ENCODE measurements at places on chromosomes 3 and 15.

GRCh38 chr15:44790215-44790614, 53.9 kb downstream of the TRIM69 start:
- no peak for DNase-seq

DNA sequence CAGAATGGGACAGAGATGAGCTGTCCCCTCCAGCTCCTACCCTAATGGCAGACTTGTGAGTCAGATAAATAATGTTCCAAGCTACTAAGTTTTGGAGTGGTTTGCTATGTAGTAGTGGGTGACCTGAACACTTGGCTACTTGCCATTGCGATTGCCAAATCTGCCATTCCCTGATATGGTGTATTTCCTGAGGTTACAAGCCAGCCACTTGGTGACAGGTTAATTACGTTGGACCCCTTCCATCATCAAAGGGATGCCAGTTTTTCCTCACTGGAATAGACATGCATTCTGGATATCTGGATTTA, 33.6 kb downstream of the MORF4L1 start:
- no peak for DNase-seq

DNA sequence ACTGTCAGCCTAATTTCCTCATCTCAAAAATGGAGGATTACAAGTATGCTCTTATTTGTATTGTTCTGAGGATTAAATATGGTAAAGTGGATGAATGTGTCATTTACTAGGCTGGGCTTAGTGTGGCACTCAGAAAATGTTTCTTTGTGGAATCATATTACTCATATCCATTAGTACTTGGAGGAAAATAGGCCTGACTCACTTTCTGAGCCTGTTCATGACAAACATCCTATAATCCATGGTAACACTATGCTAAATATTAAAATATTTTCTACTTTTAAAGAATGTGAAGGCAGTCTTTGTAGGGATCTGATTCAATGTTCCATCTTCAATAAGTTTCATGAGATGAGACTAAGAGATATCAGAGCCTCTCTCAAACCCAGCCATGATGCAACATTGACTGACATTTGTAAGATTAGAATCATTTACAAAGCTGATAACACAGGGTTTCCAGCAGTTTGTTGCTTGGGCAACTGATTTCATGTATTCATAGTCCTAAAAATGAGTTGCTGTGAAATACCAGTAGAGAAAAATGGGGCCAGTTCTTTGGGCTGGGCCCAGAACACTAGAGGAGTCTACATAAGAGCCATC, 1048.5 kb downstream of the NTRK3 start:
- no peak for DNase-seq

- no peak for DNase-seq
Measured at GRCh38 chr3:156626104-156626503, 48.3 kb upstream of the TIPARP start.

All from Right ventricle myocardium superior (tissue), 1 donor.